Mesenchymal stem cell (in vitro differentiated cells and primary cell): ENCODE measurements at places on chromosomes 16 and 17.

GRCh38 chr17:37488009-37488604, 1.6 kb upstream of the DUSP14 start:
- H3K4me3 ChIP-seq = no peak overlapping the region
- H3K36me3 ChIP-seq = no peaks in the 10 kb centered on the region
- peaks cover 11% of the 10 kb centered on the region for H3K4me1 ChIP-seq
- no peaks in the 10 kb centered on the region for H3K27me3 ChIP-seq
- peak; percentile 99 for DNase-seq

DNA sequence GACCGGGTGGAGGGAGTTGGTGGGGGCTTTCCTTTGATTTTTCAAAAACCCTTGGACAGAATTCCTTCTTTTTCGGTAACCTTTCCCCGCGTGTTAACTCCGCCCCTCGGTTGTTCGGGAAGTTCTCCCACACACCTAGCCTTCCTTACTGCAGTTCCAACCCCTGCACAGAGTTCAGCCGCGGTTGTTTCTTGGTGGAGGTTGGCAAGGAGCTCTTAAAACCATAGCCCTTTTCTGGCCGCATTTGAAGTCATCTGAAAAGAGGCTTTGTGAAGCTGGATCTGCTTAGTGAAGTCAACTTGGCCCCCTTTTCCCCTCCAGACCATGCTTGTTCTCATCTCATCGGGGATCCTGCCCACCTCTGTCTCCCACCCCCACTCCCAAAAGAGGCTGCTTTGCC, 1.8 kb downstream of the CACNG4 start:
- DNase-seq = no peak
- peaks cover 79% of the 10 kb centered on the region for H3K27me3 ChIP-seq
- H3K4me3 ChIP-seq = no peak overlapping the region
- H3K27ac ChIP-seq = no peak overlapping the region
- H3K36me3 ChIP-seq = no peaks in the 10 kb centered on the region

DNA sequence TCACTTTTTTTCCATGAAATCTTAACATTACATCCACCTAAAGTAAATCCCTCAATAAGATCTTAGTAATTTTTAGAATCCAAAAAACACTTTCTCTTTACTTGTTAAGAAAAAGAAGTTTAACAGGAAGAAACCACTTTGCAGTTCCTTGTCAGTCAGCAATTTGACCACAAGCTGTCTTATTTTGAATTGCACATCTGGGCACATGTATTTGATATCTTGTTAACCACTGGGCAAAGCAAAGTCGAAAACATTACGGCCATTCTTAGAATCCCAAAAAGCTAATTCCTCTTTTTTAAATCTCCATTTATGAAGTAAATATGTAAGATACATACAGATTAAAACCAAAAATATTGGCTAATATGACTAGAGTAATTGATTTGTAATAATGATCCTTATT, 1.1 kb downstream of the ABCA10 start:
- H3K27me3 ChIP-seq = no peaks in the 10 kb centered on the region
- H3K4me1 ChIP-seq = no peaks in the 10 kb centered on the region
- peak; percentile 12 for DNase-seq
- no peak overlapping the region for H3K27ac ChIP-seq
- no peaks in the 10 kb centered on the region for H3K36me3 ChIP-seq

DNA sequence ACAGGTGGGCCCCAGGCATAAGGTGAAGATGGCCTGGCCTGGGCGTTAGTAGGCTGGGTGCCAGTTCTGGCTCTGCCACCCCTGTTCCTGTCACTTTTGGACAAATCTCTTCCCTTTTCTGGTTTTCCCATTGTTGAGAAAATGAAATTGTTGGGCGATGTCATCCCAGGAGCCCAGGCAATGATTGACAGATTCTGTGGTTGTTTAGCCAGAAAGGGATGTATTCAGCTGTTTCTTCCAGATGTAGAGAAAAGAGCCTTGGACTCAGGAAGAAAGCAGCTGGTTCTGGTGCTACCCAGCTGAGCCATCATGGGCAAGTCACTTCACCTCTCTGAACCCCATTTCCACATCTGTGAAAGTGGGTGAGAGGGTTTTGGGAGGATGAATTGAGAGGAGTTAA, 60.1 kb upstream of the MRTFB start:
- peaks cover 14% of the 10 kb centered on the region for H3K27me3 ChIP-seq
- no peak for DNase-seq
- H3K27ac ChIP-seq = peak overlapping the region; percentile 61
- H3K36me3 ChIP-seq = no peaks in the 10 kb centered on the region

DNA sequence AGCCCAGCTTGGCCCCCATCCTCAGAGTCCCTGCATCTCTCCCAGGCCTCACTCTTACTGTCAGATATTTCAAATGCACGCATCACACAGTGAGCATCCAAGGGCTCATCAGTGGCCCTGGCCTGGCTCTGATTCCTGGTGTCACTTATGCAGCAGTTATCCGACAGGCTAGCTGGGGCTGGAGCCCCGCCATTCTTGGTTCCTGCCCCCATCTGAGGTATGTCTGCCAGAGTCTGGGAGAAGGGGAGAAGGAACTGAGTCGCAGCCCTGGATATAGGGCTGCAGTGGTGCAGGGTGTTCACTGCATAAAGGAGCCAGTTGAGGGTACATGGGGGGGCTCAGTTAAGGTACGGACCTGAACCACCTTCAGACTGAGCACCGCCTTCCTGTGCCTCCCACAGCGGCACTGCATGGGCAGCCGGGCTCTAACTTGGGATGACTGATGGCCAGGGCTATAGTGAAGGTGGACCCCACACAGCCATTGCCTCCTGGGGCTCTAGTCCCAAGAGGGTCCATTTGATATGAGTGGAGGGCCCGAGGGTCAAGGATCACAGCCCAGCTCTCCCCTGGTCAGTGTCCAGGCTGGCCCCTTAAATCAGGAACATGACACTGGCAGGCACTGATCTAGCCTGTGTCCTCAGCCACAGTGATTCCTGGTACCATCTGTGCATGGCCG, 1.8 kb upstream of the RASD1 start:
- peaks cover under 1% of the 10 kb centered on the region for H3K36me3 ChIP-seq
- DNase-seq = no peak
- H3K4me3 ChIP-seq = no peak overlapping the region
- H3K27ac ChIP-seq = no peak overlapping the region
- H3K27me3 ChIP-seq = peaks cover 56% of the 10 kb centered on the region
- H3K4me1 ChIP-seq = peaks cover 20% of the 10 kb centered on the region

DNA sequence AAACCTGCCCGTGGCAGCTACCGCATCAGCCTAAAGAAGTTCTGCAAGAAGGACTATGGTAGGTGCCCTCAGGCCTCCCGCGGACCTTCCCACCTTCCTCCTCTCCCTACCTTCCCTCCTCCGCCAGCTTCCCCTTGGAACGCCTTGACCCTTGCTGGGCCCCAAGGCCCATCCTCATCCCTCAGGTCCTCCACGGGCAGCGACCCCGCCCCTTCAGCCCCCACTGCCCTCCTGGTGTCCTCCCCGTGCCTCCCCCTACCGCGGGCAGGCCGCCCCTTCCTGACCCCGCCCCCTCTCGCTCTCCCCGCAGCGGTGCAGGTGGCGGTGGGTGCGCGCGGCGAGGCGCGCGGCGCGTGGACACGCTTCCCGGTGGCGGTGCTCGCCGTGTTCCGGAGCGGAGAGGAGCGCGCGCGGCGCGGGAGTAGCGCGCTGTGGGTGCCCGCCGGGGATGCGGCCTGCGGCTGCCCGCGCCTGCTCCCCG, 1.4 kb upstream of the TBC1D24 start:
- peaks cover 55% of the 10 kb centered on the region for H3K4me1 ChIP-seq
- peaks cover 6% of the 10 kb centered on the region for H3K36me3 ChIP-seq
- H3K27ac ChIP-seq = no peak overlapping the region
- DNase-seq = no peak
- H3K4me3 ChIP-seq = peak overlapping the region; percentile 77

DNA sequence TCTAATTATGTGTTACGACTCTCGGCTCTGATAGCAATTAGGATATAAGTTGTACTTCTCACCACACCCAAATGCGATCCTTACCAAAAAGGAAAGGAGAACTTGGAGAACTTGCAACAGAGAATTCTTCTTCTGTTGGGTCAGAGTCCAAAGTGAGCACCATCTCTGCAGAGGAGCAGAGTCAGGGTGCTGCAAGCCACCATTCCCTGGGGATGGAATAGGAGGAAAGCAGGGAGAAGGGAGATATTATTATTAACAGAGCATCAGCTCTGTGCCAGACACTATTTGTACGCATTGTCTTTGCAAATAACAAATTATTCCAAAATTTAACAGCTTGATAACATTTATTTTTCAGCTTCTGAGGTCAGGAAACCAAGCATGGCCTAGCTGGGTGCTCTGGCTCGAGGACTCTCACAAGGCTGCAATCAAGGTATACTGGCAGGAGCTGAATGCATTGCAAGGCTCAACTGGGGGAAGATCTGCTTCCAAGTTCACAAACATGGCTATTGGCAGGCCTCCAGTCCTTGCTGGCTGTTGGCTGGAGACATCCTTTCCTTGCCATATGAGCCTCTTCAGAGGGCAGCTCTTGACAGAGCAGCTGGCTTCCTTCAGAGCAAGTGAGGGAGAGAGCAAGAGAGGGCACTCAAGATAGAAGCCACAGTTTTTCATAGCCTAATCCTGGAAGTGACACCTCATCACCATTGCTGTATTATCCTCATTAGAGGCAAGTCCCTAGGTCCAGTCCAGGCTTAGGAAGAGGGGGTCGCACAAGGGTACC, 296.2 kb upstream of the CDH5 start:
- no peak overlapping the region for H3K27ac ChIP-seq
- H3K4me3 ChIP-seq = no peak overlapping the region
- no peaks in the 10 kb centered on the region for H3K36me3 ChIP-seq

- H3K36me3 ChIP-seq = no peaks in the 10 kb centered on the region
- no peak overlapping the region for H3K4me3 ChIP-seq
- DNase-seq = no peak
Measured at GRCh38 chr16:71259086-71259485, 28.6 kb upstream of the HYDIN start.

DNA sequence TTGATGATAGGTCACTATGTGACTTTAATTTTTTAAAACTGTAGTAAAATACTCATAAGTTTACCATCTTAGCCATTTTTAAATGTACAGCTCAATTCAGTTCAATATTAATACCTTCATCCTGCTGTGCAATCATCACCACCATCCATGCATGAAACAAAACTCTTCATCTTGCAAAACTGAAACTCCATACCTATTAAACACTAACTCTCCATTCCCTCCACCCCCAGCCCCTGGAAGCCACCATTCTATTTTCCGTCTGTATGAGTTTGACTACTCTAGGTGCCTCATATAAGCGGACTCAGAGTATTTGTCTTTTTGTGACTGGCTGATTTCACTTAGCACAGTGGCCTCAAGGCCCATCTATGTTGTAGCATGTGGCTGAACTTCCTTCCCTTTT, 9.4 kb upstream of the CNEP1R1 start:
- no peak overlapping the region for H3K4me3 ChIP-seq
- no peak overlapping the region for H3K27ac ChIP-seq
- H3K27me3 ChIP-seq = peaks cover 4% of the 10 kb centered on the region
- H3K4me1 ChIP-seq = peaks cover 1% of the 10 kb centered on the region
- no peaks in the 10 kb centered on the region for H3K36me3 ChIP-seq

GRCh38 chr17:6894206-6894528, 62.6 kb upstream of the TEKT1 start:
- no peak overlapping the region for H3K27ac ChIP-seq
- H3K4me3 ChIP-seq = no peak overlapping the region
- no peaks in the 10 kb centered on the region for H3K4me1 ChIP-seq
- H3K27me3 ChIP-seq = peaks cover 63% of the 10 kb centered on the region
- DNase-seq = no peak

DNA sequence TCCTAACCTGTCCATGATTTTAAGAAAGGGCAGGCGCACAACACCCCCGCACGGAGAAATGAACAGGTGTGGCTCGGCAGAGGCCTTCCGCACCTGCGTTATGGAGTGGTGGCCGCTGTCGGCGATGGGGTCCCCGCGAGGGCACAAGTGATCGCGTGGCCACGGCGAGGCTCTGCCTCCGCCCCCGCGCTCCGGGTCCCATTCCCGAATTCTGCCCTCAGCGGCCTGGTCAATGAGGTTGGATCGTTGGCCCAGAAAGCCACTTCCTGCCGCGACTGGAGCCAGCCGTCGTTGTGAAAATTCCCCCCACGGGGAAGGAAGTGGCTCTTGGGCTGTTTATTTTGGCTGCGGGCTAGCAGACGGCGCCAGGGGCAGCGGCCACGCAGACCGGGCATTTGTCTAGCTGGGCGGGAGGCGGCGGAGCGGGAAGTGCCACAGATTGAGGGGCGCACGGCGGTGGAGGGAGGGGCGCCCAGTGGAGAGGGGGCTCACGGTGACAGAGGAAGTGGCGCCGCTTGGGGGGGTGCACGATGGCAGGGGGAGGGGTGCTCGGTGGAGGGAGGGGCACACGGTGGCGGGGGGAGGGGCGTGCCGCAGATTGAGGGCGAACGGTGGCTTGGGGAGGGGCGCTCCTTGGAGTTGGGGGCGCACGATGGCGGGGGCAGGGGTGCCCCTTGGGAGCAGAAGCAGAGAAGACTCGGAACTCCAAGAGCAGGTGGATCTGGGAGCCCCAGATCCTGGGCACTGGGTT, 25.0 kb downstream of the MRC2 start:
- peak overlapping the region; percentile 65 for H3K4me3 ChIP-seq
- H3K4me1 ChIP-seq = peaks cover 35% of the 10 kb centered on the region
- peaks cover 26% of the 10 kb centered on the region for H3K36me3 ChIP-seq
- no peaks in the 10 kb centered on the region for H3K27me3 ChIP-seq
- H3K27ac ChIP-seq = peak overlapping the region; percentile 33

DNA sequence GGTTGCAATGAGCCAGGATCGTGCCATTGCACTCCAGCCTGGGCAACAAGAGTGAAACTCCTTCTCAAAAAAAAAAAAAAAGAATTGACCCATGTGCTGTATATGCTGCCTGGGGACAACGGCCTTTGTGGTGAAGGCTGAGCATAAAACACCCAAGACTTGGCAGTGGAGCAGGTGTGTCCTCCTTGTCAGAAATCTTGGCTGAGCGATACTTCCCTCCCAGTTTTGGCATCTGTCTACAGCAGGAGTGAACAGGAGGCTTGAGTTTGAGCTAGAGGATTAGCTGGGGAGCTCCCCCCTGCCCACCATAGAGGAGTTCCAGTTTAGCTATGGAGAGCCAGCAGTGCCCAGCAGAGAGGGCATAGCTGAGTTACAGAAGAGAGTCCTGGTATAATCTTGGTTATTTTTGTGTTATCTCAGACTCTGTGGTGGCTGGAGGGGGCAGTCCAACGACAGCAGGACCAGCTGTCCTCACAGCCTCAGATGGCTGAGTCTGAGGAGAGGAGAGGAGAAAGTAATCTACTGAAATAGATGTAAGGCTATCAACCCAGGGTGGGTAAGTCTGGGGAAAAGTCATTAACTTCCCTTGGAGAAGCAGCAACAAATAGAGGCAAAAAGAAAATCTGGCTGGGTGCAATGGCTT, 18.4 kb downstream of the SP2 start:
- H3K4me3 ChIP-seq = no peak overlapping the region
- H3K4me1 ChIP-seq = no peaks in the 10 kb centered on the region
- no peaks in the 10 kb centered on the region for H3K27me3 ChIP-seq
- no peak for DNase-seq
